Ovary (tissue), 10 donors: ENCODE measurements at places on chromosomes 4 and X.
A peak's percentile ranks its signal among the peaks of the same experiment; 100 is the strongest.

GRCh38 chrX:134181275-134181660 is 55.7 kb upstream of the CCDC160 start:
- DNase-seq: no peak

DNA sequence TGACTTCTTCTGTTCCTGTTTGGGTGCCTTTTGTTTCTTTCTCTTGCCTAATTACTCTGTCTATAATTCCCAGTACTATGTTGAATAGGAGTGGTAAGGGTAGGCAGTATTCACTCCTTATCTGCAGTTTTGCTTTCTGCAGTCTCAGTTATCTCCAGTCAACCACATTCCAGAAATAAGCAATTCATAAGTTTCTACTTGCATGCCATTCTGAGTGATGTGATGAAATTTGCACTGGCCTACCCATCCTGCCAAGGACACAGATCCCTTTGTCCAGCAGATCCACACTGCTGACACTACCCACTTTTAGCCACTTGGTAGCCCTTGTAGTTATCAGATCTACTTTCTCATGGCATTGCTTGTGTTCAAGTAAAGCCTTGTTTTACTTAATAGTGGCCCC is 971.6 kb upstream of the INTU start:
- no peak for DNase-seq

DNA sequence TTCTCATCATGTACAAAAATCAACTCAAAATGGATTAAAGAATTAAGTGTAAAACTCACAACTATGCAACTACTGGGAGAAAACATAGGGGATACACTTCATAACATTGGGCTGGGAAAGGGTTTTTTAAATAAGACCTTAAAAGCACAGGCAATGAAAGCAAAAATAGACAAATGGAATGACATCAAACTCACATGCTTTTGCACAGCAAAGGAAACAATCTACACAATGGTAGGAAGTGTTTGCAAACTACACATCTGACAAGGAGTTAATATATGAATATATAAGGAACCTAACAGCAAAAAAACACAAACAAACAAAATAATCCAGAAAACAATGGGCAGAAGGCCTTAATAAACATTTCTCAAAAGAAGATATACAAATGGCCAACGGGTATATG is 57.9 kb downstream of the FREM3 start:
- DNase-seq: no peak

DNA sequence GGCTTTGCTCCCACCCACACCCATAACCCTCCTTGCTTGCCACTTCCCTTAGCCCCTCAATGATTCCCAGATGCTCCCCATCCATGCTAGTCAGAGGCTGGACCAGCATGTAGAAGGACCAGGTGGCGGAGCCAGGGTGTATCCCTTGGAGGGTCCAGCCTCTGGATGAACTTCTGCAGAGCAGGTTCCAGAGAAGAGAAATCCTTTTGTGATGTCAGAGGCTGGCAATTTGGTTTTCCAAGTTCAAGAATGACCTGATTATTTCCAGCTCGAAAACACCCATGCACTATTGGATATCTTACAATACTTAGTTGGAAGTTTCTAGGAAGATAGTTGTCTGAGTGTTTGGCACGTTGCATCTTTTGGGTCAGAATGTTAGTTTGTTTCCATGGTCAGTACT is 168.3 kb upstream of the RPS6KA3 start:
- DNase-seq: no peak

- DNase-seq: no peak
These were observed 1109.3 kb upstream of the LCORL start for GRCh38 chr4:19130866-19131265.

- no peak for DNase-seq
These were observed 141.6 kb downstream of the IL1RAPL2 start for GRCh38 chrX:104707572-104707971.

- no peak for DNase-seq
These were observed 50.4 kb downstream of the HHIP start for GRCh38 chr4:144696376-144696775.

- DNase-seq: no peak
These were observed 41.0 kb upstream of the PITX2 start for GRCh38 chr4:110663738-110664444.

DNA sequence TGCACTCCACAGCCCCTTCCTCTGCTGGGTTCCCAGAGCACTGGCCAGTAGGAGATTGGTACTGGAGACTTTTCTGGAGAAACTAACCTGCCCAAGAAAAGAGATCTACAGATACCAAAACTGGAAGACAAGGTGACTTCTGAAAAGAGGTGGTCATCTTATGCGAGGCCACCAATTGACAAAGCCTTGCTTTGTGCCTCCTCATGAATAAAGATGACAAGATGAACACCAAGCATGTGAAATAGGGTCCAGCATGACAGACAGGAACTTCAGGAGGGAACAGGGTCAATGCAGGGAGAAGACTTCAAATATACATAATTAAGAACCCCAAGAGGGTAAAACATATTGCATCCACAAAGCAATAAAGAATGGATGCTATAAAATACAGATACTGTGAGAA is 137.9 kb downstream of the APBB2 start:
- DNase-seq: no peak

DNA sequence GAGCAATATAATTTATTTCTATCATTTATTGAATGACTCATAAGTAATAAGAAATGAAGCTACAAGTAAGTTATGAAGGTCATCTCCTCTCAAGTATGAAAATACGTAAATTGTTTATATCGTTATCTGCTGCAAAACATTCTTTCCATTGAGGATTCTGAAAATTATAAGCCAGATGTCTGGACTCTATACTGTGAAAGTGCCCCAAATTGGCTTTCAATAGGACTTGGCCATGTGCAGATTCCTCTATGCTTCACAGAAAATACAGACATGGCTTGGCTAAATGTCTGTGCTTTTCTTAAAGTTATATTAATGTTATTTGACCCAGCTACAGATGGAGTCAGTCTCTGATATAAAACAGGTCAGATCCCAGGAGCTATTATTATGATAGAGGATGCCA is 2109.9 kb upstream of the AGA start:
- no peak for DNase-seq

GRCh38 chr4:40316333-40316781 is 18.8 kb upstream of the CHRNA9 start:
- DNase-seq: no peak

GRCh38 chr4:54094451-54094850 is 5.5 kb upstream of the GSX2 start:
- no peak for DNase-seq

DNA sequence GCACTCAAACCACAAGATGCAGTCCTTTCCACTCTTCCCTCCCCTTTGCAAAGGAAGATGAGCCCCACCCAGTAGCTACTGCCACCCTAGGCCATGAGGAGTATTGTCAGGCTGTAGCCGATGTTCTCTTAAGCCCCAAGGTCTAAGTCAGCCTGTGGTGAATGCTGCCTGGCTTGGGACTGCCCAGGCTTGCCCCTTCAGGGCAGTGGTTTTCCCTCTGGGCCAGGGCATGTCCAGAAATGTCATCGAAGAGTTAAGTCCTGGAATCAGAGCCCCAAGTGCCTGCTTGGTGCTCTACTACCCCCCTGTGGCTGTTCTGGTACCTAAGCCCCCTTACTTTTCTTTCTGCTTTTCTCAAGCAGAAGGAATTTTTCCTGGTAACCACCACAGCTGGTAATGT is 11.8 kb upstream of the PGK1 start:
- no peak for DNase-seq

GRCh38 chrX:22397566-22397965 is 124.9 kb downstream of the CBLL2 start:
- no peak for DNase-seq

GRCh38 chr4:153971899-153972298 is 183.0 kb upstream of the SFRP2 start:
- DNase-seq: no peak

DNA sequence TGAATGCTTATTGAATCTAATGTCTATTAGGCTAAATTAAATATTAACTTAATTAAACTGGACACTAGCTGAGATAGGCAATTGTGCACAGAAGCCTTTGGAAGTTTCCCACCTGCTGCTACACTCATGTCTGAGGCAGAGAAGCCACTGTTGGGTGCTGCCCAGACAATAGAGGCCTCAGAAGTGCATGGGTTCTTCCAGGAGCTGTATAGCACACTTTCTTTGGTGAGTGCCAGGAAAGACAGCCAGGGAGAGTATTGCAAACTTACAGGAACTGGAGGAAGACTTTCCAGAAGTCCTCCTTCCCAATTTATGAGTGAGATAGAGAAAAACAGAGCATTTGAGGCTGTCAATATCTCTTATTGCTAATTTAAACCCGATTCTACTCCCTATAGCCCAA is 89.9 kb downstream of the GPAT3 start:
- DNase-seq: no peak

- no peak for DNase-seq
These were observed 61.3 kb upstream of the PRRG1 start for GRCh38 chrX:37287741-37288444.

GRCh38 chr4:148355442-148356123 is 86.6 kb downstream of the NR3C2 start:
- DNase-seq: no peak

- DNase-seq: no peak
These were observed 42.4 kb downstream of the HTR2C start for GRCh38 chrX:114626323-114626722.

DNA sequence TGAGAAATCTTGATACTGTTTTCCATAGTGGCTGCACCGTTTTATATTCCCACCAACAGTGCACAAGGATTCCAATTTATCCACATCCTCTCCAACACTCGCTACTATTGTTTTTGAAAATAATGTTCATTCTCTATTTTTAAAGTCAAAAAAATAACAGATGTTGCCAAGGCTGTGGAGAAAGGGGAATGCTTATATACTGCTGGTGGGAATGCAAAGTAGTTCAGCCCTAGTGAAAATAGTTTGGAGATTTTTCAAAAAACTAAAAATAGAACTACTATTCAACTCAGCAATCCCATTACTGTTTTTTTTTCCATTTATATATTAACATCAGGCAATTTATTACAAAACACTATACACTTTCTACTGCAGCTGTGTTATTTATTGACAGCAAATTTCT is 208.7 kb downstream of the CBLL2 start:
- no peak for DNase-seq

DNA sequence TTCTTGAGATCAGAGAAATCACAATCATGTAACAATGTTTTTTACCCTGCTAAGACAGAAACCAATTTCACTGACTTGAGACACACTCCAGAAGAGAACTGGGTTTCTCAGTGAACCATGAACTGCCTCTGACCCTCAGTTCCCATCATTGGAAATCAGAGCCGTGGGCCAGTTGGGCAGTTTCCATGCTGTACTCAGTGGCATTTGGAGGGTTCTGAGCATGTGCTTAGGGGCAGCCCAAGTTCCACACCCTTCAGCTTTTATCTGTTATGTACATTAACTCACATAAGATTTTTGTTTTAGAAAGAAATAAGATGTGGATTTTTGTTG is 77.9 kb downstream of the BTC start:
- no peak for DNase-seq

- DNase-seq: peak; percentile 56
These were observed 593 bp downstream of the ELF4 start for GRCh38 chrX:130109429-130110378.

DNA sequence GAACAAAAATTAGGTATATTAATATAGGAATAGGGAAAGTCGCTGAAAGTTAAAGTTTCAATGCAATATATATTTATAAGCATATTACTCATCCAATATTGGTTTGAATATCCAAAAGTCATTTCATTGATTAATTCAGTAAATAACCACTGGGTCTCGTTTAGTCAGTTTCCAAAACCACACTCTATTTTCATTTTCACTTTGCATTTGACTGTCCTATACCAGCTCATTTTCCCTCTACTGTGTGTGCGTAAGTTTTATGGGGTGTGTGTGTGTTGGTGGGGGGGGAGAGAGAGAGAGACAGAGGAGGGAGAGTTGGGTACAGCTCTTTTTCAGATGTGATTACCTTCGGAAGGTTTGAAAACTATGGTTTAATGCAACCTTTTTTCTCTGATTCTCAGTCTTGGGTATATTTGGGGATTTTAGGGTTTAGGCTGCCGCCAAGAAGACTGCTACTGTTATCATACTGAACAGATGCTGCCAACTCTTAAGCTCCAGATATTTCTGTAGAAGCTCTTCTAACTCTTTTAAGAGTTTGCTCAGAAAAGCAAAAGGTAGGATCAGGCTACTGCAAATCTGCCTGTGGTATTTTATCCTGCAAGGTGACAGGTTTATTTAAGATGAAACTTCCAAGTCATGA is 1427.4 kb downstream of the PCDH7 start:
- DNase-seq: no peak

DNA sequence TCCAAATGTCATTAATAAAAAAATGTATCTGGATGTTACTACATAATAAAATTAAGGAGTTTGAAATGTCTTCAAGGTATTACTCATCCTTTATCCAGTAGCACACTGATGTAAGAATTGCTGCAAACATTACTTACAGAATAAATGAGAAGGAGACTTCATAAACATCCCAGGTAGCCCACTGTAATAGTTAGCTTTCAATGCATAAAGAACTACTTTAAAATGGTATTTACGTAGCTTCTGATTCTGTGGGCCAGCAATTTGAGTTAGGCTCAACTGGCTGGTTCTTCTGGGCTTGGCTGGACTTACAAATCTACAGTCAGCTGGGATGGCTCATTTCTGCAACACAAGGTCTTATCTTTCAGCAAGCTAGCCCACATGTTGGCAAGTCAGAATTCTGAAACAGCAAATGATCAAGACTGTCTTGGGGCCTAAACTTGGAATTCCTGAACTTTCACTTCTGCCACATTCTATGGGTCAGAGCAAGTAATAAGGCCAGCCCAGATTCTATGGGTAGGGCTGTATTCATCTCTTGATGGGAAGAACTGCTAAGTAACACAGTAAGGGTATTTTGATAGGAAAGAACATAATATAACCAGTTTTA is 522.5 kb downstream of the IQCM start:
- no peak for DNase-seq

DNA sequence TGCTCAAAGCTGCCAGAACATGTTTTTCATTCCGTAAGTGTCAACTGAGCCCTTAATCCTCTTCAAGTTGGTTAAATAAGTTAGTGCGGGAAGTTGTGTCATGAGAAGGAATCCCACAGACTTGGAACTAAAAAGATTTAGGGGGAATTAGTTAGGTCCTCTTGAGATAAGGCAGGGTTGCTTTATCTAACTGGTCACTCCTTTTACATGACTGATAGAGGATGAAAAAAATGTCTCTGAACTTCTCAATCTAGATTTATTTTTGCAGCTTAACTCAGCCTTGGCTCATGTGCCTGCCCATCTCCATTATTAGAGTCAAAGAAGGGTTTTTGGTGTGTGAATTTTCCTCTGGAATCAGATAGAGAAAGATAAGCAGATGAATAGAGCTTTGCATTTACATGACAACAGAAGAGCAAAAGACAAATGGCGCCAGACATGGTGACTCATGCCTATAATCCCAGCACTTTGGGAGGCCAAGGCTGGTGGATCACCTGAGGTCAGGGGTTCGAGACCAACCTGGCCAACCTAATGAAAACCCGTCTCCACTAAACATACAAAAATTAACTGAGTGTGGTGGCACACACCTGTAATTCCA is 882.9 kb downstream of the RPA4 start:
- no peak for DNase-seq

DNA sequence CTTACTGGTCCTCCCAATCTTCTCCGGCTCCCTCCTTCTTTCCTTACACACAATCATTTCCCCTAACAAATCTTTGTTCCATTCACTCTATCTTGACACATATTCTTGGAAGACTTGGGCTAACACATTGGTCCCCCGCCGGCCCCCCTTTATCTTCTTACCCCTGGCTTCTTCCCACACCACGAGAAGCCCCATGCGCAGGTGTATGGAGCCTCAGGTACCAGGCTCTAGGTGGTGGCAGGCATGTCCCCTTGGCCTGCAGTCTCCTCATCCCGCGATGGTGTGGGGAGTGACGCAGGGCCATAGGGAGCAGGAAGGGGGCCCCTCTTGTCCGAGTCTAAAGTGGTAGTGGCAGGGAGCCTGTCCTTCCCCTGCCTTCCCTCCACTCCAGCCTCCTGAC is 49.9 kb downstream of the DIPK2B start:
- no peak for DNase-seq
